ENCODE measurements at places on chromosomes 1 and 21.

- DNase-seq: no peak
Measured at GRCh38 chr1:84122780-84123382, 21.2 kb upstream of the PRKACB start.

GRCh38 chr1:221574529-221574928, 167.4 kb downstream of the DUSP10 start:
- DNase-seq: no peak

DNA sequence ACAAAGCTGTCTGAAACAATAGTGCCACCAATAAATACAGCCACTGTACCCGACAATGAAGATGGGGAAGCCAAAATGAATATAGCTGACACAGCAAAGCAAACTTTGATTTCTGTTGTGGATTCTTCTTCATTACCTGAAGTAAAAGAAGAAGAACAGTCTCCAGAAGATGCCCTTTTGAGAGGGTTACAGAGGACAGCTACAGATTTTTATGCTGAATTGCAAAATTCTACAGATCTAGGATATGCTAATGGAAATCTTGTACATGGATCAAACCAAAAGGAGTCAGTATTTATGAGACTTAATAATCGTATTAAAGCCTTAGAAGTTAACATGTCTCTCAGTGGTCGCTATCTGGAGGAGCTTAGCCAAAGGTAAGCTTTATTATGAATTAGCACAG, 56.6 kb downstream of the SUCO start:
- no peak for DNase-seq

DNA sequence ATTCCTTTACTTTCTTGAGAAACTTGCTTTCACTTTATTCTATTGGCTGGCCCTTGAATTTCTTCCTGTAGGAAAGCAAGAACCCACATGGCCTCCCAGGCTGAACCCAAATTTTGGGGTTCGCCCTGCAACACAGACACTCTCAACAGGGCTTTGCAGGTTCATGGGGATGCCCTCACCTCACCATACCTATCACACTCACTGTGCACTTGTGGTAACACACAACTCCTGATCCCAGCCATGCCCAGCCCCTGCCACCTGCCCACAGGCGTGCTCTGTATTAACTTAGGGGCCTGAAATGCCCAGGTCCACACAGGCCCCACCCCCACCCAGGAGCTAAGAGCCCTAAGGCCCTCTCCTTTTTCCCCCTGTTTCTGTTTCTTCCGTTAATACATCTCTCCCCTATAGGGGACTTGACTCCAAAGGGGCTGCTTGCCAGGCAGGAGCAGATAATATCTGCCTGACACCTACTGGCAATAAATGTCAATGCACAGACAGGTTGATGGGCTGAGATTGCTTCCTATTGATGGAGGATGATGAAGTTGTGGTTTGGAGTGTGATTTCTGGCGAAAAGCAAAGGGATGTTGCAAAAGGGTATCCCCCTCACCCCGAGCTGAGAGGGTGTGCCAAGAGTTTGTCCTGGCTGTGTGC, 171.5 kb downstream of the AJAP1 start:
- no peak for DNase-seq

DNA sequence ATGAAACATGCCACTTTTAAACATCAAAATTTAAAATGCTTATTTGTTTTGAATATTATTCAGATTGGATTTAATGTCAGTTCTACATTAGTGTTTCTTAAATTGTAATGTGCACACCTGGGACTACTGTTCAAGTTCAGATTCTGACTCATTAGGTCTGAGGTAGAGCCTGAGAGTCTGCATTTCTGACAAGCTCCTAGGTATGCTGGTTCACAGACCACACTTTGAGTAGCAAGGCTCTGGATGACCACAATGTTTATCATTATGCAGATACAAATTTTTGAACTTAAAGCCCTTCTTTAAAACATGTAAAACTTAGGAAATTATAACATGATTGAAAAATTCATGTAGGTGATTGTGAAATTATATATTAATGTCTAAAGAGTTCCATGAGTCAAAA, 40.2 kb downstream of the TTLL7 start:
- DNase-seq: no peak
